GM19239 (cell line): ENCODE measurements at places on chromosomes 2 and 18.

- peak; percentile 63 for DNase-seq
Measured at GRCh38 chr18:23131693-23132319, 3.5 kb upstream of the CABLES1 start.

DNA sequence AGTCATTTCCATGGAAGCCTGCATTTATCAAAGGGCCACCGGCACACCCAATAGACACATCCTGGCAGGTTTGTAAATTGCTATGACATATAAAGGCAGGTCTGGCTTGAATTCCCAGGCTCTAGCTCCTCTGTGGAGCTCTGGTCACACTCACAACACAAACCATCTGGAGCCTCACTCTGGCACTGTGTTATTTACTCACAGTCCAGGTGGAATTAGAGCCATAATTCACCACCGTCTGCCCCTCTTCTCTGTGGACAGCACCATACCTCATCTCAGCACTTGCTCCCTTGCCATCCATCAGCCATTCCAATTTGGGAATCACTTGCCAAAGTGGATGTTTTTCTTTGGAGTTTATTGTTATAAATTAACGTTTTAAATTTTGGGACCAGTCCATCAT, 84.3 kb upstream of the OSR1 start:
- DNase-seq = no peak

GRCh38 chr2:203650860-203651613, 55.4 kb upstream of the CD28 start:
- DNase-seq = no peak

DNA sequence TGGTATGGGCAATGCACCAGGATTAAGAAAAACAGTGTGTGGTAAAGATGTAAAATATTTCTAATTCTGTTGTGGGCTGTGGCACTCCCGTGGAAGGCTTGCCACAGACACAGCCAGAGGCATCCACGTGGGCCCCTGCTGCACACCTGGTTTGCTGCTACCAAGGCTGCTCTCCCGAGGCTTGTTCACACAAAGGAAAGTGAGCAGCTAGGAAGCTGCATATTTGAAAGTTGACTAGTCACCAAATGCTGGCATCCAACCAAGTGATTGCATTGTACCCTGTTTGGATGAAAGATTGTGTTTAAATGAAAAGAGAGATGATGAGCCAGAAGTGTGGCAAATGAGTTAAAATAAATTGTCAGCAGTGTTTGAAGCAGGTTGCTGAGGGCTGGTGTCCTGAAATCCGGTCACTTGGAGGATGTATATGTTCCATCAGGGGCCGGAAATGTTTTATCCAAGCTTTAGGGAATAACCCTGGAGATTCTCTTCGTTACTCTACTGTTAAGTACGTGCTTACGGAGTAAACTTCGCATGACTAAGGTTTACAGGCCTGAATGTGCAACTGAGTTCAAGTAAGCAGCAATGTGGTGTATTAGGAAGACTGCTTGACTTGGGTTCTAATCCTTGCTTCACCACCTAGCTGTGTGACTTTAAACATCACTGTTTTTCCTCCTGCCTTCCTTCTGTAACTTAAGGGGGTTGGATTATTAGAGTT, 86.1 kb downstream of the MSH2 start:
- no peak for DNase-seq

GRCh38 chr2:238879621-238880377, 31.9 kb downstream of the TWIST2 start:
- DNase-seq = no peak

DNA sequence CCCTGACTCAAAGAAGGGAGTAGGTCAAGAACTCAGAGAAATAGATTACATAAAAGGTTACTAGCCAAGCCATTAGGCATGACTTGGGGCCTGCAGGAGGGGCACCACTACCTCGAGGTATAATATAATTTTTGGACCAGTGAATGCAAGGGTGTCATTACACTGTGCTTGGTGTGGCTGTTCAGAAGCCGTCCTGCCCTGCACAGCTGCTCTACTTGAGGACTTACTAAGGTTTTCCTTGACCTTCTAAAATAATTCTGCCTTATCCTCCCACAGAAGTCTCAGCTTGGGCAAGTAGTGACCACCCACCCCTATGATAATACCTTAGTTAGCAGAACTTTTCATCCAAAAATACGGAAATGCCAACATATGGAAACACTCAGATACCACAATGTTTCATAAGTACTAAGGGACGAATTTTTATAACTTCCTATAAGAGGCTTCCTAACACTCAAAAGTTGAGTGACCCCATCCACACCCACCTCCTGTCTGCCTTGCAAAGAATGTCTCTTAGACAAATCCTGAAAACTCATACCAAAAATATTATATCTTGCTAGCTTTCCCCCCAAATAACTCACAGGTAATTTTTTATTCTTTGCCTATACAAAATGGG, 17.7 kb upstream of the ATG16L1 start:
- DNase-seq = no peak

- DNase-seq = no peak
Measured at GRCh38 chr2:214830794-214831346, 21.4 kb upstream of the BARD1 start.

DNA sequence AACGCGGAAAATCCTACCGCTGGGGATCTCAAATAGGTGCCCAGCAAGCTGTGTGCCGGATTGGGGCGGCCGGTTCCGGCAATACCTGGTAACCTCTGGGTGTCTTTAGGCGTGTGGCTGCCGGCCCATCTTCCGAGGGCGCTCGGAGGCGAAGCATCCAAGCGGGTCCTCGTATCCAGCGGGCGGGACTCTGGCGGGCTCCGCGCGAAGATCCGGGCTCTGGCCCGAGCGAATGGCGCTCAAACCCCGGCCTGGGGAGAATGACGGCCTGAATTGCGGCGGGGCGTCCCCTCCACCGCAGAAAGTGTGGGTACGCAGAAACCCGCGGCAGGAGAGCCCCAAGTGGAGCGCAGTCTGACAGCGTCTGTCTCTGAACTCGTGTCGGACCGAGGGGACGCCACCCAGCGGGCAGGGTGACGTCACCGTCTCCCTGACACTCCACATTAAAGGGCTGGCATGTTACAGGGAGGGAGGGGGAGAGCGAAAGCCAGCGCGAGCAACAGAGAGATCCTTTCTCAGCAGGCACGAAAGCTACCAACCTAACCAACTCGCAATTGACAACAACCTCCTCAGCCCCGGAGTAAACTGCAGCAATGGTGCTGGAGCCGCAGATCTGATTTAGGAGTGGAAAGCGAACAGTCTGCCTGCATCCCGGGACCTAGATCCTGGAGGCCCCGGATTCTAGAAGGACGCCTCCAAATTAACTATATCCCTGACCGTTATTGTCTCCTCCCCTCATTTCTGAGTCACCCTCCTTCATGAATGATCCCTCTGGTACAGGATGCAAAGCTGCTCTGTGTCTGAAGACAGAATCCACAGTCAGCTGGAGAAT, at the start of gene SKOR2:
Gene SKOR2 (minus strand): TSS at position 372 of the 832 bp plus-strand sequence. CDS start 2,477 bp downstream, outside the sequence.
- DNase-seq = no peak

GRCh38 chr2:170202437-170202836, 24.5 kb downstream of the MYO3B start:
- DNase-seq = no peak

DNA sequence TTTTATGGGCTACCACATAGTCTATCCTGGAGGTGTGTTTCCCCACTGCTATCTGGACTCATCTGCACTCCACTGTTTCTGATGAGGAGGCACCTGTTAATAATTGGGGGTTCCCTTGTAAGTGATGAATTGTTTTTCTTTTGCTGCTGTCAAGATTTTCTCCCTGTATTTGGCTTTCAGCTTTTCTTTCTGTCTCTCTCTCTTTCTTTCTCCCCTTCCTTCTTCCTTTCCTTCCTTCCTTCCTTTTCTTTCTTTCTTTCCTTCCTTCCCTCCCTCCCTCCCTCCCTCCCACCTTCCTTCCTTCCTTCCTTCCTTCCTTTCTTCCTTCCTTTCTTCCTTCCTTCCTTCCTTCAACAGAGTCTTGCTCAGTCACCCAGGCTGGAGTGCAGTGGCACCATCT, 9.2 kb downstream of the GNLY start:
- no peak for DNase-seq

- DNase-seq = no peak
Measured at GRCh38 chr2:236661061-236661761, 91.6 kb downstream of the ACKR3 start.

- DNase-seq = no peak
Measured at GRCh38 chr2:195659982-195660890, 3.2 kb downstream of the SLC39A10 start.

DNA sequence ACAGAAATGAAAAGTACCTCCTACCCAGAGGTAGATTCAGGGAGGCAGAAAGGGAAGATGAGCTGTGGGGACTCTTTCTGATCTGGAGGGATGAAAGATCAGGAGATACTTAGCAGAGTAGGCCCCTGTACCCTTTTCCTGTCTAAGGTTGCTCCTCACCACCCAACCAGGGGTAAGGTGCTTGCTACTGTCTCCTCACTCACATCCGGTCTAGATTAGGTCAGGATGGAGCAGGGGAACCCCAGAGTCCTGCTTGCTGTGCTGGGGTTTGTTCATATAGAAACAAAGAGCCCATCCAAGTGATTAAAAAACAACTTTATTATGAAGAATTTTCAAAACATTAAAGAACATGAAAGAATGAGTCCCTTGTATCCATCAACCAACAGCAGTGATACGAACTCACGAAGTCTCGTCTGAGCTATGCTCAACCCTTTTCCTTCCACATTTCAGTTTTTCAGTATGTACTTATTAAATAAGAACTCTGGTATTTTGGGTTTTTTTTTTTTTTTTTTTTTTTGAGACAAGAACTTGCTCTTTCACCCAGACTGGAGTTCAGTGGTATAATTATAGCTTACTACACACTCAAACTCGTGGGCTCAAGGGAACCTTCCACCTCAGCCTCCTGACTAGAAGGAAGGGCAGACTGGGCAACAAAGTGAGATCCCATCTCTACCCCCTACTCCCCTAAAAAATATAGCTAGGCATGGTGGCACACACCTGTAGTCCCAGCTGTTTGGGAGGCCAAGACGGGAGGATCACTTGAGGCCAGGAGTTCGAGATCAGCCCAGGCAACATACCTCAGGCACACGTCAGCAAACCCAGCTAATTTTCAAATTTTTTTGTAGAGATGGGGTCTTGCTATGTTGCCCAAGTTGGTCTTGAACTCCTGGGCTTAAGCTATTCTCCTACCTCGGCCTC, 28.5 kb upstream of the MCFD2 start:
- DNase-seq = peak; percentile 41

DNA sequence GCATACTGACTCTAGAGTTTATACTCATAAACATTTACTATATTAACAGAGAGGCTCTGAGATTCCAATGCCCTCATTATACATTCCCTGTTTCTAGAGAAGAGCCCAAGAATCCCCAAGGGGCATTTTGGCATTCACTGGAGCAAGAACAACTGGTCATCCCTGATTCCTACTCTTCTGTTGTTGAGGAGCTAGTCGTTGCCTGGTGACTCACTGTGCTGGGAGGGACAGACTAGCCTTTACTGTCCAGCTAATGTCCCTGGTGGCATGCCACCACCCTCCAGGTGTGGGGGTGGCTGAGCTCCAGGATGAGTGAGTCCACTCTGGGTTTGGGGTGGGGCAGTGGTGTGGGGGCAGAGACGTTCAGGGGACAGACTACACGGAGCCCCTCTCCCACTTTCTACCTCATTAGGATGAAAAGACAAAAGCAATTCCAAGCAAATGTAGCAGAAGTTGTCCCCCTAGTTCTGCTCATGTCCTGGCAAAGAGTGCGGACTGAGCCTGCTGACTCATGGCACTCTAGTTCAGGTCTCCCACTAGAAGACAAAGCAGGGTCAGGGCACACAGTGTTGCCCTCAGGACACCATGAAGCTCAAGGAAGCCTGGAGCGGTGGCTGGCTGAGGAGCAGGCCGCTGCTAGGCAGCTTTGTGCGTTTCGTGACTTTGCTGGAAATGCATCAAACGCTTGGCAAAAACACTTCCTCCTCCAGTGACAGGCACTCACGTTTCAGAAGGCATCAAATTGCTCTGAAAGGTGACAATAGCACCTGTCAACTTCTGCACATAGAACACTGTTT, 49.4 kb downstream of the RHOB start:
- no peak for DNase-seq
